ENCODE measurements at places on chromosomes 13 and 19.

DNA sequence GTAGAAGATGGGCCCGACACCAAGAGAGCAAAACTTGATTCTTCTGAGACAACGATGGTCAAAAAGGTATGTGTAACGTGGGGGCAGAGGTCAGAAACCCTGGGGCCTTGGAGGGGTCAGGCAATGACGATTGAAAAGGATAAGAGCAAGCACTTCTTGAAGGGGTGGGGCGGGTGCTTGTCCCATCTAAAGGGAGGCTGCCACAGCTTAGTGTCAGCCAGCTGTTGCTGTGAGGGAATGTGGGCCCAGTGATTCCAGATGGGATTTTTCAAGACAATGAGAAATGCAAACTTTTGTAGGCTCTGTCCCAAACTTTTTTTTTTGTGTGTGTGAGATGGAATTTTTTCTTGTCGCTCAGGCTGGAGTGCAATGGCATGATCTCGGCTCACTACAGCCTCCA is 24.5 kb downstream of the SAE1 start:
- no peak for DNase-seq

DNA sequence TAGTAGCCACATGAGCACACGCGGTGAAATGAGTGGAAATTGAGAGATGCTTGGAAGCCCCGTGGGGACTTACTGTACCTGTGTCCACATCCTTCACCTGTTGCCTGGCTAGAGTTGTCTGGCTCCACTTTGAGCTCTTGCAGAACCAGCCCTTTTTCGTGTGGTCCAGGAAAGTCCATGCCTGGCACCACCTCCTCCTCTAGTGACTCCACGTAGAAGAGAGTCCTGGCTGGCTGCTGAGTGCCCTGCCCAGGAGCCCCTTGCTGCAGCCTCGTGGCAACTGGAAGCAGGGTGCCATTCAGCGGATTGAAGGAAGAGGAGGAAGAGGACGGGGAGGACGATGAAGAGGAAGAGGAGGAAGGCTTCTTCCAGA is 515 bp upstream of the ATXN8OS start:
- no peak for DNase-seq

- DNase-seq, result no peak
Observed at GRCh38 chr13:95185311-95185710, 115.9 kb downstream of the ABCC4 start.

DNA sequence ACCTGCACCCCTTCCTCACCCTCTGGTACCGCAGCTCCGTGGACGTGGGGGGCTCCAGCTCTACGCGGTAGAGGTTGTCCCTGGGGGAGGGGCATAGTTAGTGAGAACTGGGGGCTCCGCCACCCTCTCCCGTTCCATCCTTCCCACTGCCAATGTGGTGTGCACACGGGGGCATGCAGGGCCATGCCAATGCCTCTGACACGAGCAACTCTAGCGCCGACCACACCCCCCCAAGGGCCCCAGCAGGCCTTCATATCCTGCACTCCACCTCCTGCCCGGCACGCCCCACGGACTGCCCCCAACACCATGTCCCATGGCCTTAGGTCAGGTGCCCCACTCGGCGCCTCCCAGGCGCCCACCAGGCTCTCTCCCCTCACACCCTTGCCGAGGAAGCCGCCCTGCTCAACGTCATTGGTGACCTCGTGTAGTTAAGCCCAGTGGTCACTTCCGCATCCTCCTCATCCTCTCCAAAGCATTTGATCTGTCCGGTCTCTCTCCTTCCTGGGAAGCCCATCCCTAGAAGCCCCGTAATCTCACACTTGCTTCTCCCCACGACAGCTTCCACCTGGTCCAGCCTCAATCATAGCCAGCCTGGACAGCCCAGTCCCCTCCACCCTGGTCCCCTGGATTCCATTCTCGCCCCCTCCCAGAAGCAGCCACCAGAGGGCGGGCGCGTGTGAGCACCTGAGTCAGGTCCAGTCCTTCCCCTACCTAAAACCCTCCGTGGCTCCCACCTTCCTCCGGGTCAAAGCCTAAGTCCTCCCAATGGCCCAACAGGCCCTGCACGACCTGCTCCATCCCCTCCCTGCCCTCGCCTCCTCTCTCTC is 2.1 kb downstream of the SEMA6B start:
- DNase-seq, result no peak

GRCh38 chr19:2016041-2016807 is 710 bp upstream of the BTBD2 start:
- DNase-seq, result peak; percentile 81

GRCh38 chr19:18488403-18488723 is 33.5 kb downstream of the ELL start:
- no peak for DNase-seq

- no peak for DNase-seq
Observed at GRCh38 chr13:44051405-44051804, 171.7 kb downstream of the LACC1 start.

DNA sequence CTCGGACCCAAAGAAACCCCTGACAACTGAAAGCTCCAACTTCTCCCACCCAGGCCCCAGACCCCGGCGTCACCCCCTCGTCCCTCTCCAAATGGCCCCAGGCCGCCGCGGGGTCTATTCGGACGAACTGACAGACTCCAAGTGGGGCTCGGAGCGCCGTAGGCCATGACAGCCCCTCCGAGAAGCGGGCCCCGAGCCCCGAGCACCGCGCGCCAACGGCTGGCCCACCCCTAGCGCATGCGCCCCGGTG is 360 bp downstream of the DDX39A start:
- DNase-seq, result peak; percentile 71

Measured in LoVo (cell line).